OCI-LY7 (cell line): ENCODE measurements at places on chromosomes 5 and 9.

- no peak for DNase-seq
These were observed 419.0 kb downstream of the PLK2 start for GRCh38 chr5:58040846-58041245.

DNA sequence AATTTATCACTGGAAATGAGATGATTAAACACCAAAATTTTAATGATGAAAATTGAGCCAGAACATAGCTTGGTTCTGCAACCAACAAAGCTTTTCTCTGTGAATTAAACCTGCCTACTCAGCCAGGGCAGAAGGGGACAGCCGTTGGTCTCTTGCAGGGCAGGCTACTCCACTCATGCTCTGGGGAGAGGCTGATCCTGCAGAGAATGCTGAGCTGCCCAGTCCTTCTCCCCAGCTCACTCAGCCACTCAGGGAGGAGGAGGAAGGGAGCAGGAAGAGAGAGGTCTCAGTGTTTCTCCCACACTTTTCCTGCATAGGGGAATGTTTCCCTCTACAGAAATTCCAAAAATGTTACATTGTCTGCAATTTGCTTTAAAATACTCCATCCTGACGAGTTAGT lies 40.4 kb upstream of the HMHB1 start:
- DNase-seq = no peak

GRCh38 chr9:20319641-20320337 lies 302.5 kb downstream of the MLLT3 start:
- no peak for DNase-seq

DNA sequence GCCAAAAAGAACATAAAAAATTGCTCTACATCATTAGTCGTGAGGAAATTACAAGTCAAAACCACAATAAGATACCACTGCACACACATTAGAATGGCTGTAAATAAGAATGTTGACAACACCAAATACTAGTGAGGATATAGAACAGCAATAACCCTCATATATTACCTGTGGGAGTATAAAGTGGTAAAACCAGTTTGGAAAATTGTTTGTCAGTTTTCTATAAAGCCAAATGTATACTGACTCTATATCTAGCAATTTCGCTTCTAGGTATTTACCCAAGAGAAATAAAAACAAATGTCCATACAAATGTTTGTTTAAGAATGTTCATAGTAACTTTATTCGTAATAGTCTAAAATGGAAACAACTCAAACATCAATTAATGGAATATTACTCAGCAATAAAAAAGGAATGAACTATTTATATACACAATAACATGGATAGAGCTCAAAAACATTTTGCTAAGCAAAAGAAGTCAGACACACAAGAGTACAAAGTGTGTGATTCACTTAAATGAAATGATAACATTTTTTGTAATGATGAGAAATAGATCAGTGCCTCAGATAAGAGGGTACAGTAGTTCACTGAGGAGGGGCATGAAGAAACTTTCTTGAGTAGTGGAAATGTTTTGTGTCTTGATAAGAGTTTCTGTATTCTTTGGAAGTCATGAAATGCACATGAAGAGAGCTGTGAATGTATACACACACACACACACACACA lies 219.6 kb upstream of the ZNF462 start:
- no peak for DNase-seq

DNA sequence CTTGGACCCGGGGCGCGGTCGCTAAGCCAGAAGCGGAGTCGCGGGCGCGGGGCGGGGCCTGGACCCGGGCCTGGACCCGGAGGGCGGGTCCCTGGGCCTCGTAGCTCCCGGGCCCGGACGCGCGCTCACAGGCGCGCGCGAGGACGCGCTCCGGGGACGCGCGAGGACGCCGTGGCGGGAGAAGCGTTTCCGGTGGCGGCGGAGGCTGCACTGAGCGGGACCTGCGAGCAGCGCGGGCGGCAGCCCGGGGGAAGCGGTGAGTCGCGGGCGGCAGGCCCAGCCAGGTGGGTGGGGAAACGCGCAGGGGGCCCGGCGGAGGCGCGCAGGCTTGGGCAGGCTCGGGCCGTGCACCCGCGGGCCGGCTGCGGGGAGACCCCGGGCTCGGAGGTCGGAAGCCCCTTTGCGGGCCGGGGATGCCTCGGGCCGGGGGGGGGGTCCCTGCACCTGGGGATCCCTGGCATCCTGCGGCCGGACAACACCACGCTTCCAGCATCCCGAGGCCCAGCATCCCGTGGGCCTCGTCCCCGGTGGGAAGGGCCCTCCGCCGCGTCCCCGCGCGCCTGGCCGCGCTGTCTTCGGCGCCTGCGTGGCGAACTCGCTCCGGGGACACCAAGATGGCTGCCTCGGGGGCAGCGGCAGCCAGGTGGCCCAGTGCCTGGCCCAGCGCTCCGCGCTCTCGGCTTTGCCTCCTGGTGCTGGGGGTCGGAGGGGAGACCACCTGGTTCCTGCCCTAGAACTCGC lies at the start of gene SFXN1:
Gene SFXN1 (plus strand): TSS at position 177 of the 741 bp plus-strand sequence. CDS start 13,544 bp downstream, outside the sequence.
- peak; percentile 87 for DNase-seq

GRCh38 chr5:37272511-37272910 lies 23.3 kb upstream of the CPLANE1 start:
- no peak for DNase-seq

DNA sequence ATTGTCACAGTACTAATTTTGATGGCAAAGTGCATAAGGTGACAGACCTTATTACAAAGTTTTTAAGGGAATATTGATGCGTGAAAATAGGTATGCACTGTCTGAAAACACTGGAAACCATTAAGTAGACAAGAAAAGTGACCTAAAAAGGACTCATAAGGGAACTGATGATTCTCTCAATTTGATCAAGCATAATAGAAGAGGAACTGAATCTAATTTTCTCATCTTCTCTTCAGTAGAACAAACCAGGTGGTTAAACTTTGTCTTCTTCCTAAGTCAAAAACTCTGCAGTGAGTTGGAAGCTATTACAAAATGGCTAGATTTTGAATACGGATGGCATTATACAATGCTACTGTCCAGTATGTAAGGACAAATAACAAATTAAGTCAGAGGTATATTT lies 53.4 kb downstream of the RNF145 start:
- DNase-seq = peak; percentile 32

GRCh38 chr9:79651251-79651795 lies 79.6 kb downstream of the TLE4 start:
- no peak for DNase-seq

DNA sequence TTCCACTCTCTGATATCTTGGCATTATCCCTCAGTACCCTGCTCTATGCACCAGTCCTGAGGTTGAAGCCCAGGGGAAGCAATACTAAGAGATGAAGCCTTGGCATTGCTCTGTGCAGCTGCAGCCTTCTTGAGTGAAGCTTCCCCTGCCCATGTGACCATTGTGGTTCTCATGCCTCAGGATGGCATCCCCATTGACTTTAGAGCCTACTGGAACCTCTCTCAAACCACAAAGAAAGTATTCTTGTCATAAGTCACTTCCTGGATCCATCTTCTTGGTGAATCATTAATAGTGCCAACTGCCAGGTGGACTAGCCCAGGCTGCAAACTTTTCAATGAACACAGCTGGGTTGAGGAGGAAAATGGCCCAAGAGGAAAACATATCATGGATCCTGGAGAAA lies 283.9 kb upstream of the RFX3 start:
- no peak for DNase-seq

GRCh38 chr5:133366438-133366837 lies 245.9 kb downstream of the FSTL4 start:
- DNase-seq = no peak

DNA sequence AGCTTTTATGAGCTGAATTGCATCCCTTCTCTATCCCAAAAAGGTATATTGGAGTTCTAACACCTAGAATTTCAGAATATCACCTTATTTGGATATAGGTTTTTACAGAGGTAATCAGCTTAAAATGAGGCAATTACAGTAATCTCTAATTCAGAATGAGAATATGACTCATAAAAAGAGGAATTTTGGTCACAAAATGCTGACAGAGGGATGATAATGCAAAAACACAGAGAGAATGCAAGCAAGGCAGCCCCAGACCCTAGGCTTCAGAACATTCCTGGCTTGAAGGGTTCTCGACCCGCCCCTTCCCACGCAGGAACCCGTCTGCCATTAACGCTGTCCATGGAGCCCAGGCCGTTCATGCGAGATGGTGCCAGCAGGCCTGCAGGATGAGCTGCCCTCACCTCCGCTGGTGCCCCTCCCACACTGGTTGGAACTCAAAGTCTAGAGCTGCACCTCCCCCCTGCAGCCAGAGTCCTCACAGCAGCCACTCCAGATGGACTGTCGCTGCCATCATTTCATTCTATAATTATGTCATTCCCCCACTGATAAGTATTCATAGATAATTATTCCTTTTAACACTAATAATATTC lies 1173.4 kb upstream of the ACO1 start:
- DNase-seq = no peak

- DNase-seq = no peak
These were observed 503.7 kb downstream of the ANXA1 start for GRCh38 chr9:73655363-73655762.
